GM23248 (cell line): ENCODE measurements at places on chromosomes 6 and 20.

GRCh38 chr6:144662812-144663365, 377.8 kb downstream of the UTRN start:
- no peak for DNase-seq

DNA sequence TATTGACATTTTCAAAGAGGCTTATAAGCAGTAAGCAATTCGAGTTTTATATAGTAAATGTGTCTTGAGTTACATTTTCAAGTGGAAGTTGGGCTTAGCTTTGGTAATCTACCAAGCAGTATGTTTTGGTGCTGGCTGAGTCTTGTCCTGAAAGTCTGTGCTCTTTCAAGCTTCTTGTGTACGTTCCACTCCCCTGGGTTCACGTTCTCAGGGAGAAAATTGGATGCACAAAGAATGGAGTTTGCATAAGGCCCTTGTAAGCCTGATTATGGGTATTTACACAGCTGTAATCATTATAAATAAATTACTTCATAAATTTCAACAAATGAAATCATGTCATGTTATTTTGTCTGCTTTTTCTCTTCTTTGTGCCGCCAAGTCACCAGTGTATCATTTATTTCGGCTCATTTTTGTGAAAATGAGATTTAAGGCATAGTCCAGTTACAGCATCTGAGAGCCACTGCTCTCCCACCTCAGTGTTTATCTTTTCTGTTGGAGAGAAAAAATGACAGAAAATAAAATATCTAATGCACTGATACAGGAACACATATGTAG, 262.5 kb downstream of the BTBD3 start:
- DNase-seq = no peak

- DNase-seq = peak; percentile 93
These were observed 32.0 kb downstream of the GNAS-AS1 start for GRCh38 chr20:58818586-58819285.

- DNase-seq = no peak
These were observed 148.6 kb downstream of the SOBP start for GRCh38 chr6:107638493-107638892.
